C1 segment of cervical spinal cord (tissue), 14 donors: ENCODE measurements at places on chromosomes 2 and 18.
A peak's percentile ranks its signal among the peaks of the same experiment; 100 is the strongest.

DNA sequence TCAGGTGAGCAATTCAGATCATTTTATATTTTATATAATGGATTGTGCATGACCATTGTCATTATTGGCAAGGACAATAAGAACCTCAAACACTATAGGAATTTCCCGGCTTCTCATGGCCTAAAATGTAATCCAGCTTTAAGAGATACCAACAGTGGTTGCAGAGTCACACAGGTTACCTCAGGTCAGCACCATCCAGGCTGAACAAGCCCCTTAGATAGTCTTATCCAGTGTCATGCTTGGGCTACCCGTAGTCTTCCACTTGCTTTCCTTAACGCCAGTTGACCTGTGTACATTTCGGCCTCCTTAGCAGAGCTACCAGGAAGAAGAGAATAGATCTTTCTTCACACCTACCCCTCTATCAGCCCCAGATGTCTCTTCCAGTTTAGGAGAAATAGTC lies 293.3 kb upstream of the SYT4 start:
- no peak for DNase-seq

DNA sequence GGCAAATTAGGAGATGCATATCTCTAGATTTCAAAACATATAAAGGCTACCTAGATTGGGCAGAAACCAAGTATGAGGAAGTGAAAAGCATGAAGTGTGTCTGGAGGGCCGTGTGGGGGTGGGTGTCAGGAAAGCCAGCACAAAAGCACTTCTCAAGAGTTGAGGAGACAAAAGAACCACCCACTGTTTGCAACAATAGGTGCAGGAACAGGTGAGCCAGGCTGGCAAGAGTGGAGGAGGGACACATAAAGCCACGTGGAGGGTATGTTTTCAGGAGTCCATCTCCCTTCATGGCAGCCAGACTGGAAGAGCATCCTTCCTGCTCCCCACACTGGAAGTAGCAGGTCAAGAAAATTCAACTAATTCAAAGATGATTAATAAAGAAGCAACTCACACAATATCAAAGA lies 96.4 kb downstream of the CERS6 start:
- DNase-seq = no peak

- DNase-seq = no peak
Measured at GRCh38 chr2:143726151-143726845, 597.1 kb downstream of the ARHGAP15 start.

DNA sequence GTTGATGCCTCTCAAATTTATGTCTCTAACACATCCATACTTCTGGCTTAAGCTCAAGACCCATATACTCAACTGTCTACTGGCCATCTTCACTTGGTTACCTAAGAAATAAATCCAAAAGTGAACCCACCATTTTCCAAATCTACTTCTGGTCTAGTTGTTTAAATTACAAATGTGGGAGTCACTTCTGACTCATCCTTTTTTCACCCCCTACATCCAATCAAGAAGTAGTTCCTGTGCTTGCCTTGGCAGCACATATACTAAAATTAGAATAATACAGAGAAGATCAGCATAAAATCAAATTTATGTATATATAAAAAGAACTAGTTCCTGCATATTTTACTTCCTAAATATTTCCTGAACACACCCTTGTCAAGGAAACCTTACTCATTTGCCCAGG lies 53.6 kb downstream of the STRN start:
- DNase-seq = no peak

- peak; percentile 67 for DNase-seq
Measured at GRCh38 chr18:75203416-75204268, 5.3 kb downstream of the PTGR3 start.

- DNase-seq = peak; percentile 24
Measured at GRCh38 chr2:191927319-191927867, 80.5 kb upstream of the CAVIN2 start.

GRCh38 chr2:144501118-144501517 lies 18.8 kb downstream of the ZEB2 start:
- DNase-seq = no peak

GRCh38 chr18:52046842-52047241 lies 293.2 kb upstream of the DCC start:
- DNase-seq = no peak

DNA sequence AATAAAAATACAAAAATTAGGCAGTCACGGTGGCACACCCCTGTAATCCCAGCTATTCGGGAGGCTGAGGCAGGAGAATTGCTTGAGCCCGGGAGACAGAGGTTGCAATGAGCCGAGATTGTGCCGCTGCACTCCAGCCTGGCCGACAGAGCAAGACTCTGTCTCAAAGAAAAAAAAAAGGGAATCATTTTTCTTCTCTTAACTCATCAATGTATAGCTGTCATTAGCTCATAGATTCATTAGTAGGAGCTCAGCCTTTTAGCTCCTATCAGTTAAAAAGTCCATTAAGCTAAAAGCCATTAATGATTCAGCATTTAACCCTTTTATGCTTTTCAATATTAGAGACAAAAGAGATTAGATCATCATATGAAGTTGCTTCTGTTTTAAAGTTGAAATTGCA lies 5.8 kb upstream of the NBAS start:
- DNase-seq = no peak

DNA sequence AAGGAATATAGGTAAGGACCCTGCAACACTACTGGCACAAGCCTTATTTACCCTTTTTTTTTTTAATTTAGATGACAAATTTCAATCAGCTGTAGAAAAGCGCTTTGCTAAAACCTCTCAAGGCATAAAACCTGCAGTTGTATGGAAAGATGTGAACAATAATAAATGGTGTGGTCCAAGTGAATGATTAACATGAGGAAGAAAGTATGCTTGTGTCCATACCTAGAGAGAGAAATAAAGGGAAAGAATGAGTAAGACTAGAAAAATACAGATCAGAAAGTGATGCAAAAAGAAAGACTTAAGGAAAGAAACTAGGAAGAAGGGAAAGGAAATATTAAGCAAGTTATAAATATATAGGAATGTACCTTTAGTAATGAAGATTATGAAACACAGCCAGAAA lies 119.2 kb upstream of the SCN7A start:
- DNase-seq = no peak

GRCh38 chr2:5867056-5867455 lies 174.9 kb downstream of the SOX11 start:
- DNase-seq = no peak

- DNase-seq = no peak
Measured at GRCh38 chr18:48962994-48963561, 12.3 kb upstream of the SMAD7 start.

- no peak for DNase-seq
Measured at GRCh38 chr18:24231773-24232735, 93.2 kb downstream of the CABYR start.

- DNase-seq = peak; percentile 70
Measured at GRCh38 chr2:168455645-168456520, at the start of gene CERS6. Gene CERS6, plus strand, starts transcription at chr2:168456272. Its CDS starts 177 bp downstream, at chr2:168456449.

DNA sequence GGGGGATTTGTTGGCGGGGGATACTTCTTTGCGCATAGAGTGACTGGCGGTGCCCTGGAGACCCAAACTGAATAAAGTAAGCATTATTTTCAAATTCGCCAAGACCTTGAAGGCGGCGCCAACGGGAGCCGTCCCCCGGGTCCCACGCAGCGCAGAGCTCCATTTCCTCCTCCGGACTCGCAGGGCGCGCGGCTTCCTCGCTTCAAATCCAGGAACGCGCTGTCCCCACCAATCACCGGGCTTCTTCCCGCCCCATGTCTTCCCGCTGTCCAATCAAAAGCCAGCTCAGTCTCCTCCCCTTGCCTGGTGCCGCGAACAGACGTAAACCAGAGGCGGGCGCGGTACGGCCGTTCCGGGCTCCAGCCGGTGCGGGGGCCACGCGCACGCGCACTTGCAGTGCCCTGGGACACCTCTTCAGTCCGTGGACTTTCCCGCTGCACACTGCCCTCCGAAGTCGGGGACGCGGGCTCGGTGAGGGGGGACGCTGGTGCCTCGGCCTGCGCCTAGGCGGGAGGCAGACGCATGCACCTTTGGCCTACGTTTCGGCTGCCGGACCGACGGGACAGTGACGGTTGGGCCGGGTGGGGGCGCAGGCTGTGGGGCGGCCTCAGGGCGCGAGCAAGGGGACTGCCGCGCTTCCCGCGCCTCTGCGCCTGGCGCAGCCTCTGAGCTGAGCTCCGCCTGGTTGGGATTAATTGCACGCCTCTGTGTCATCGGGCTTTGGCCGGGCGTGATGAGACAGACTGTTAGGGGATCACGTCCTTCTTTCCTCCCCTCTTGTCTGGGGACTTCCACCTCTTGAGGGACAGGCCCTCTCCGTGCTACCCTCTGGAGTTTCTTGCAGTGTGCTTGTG lies at the start of gene CEP192:
CEP192 (plus strand) TSS at position 396 of the 854 bp plus-strand sequence. CDS start 8,063 bp downstream, outside the sequence.
- DNase-seq = peak; percentile 88

- DNase-seq = no peak
Measured at GRCh38 chr18:8423051-8423557, 186.1 kb upstream of the RAB12 start.

DNA sequence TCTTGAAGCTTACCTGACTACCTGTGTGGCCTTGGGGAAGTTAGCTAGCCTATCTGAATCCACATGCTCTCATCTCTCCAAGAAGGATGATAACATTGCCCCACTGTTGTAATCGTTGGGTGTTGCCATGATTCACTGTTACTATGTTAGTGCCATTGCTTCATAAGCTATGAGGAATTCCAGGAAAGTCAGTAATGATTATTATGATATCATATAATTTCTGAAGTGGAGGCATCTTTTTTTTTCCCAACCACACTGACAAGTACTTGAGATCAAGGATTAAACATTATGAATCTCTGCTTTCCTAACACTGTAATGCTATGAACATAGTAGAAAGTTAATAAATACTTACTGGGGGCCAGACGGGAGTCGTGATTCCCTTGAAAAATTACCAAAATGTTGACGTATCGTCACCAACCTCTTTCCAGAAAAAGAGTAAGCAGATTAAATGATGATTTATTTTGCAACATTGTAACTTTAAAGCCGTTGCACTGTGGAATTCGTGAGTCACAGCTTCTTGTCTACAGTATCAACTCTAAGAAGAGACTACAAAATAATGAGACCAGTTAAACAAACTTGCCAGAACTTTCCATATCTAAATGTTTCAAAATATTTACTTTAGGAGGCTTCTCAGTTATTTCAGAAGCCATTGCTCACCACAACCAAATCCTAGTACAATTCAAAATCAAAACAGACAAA lies 459.9 kb downstream of the PIK3C3 start:
- DNase-seq = no peak

GRCh38 chr18:75406491-75407445 lies 20.7 kb downstream of the SMIM21 start:
- no peak for DNase-seq

DNA sequence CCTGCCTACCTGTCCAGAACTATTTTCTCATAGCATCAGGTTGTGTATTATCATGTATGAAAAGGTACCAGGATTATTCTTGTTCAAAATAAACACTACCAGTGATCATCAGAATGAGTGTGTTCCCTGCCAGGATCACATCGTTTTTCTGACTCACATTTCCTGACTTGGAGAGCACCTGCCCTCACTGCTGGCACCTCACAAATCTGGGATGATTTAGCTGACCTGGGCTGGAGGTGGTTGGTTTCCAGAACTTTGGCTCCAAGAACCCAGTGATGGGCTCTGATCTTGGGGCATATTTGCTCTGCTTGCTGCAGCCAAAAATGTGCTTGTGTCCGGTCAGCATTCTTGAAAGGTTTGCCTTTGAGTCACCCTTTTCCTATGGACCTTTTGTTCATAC lies 836.3 kb upstream of the ACVR2A start:
- no peak for DNase-seq
